ENCODE measurements at places on chromosomes 7 and 10.
A peak's percentile ranks its signal among the peaks of the same experiment; 100 is the strongest.

DNA sequence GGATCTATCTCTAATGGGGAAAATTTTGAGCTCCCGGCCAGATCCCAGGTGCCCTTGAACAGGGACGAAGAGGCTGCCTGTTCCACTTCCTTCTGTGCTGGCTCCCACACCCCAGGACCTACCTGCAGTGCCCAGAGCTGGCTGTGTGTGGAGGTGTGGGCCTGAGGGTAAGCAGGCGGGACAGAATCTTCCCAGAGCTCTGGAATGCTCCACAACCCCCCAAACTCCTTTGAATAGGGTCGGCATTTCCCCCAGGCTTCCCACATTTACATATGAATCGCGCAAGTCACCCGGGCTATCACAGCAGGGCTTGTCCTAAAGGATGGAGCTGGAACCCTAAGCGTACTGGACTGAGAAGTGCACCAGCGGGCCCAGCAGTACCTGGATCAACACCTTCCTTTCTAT, 95.9 kb downstream of the DNMBP start:
- DNase-seq, result no peak

DNA sequence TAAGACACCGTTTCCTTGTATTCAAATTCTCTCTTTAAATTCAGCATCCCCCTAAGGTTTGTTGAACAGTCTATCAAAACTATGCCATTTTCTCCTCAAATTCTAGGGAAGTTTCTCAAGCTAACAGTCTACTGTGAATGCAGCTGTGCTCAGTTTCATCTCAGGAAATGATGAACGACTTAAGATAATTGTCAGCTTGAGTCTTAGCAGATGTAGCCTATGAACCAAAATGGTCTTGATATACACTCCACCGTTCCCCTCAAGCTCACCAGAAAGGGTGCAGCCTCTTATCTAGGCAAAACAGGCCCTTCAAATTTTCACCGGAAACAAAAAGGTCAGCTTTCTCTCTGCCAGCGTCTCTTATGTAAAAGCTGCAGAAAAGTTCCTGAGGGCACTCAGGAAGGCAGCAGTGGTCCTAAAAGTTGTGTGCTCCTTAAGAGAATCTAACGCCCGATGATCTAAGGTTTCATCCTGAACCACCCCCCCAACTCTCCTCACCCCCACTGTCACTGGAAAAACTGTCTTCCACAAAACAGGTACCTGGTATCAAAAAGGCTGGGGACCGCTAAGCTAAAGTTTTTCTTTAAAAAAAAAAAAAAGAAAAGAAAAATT, 2.1 kb downstream of the DNAJC9 start:
- DNase-seq, result no peak

DNA sequence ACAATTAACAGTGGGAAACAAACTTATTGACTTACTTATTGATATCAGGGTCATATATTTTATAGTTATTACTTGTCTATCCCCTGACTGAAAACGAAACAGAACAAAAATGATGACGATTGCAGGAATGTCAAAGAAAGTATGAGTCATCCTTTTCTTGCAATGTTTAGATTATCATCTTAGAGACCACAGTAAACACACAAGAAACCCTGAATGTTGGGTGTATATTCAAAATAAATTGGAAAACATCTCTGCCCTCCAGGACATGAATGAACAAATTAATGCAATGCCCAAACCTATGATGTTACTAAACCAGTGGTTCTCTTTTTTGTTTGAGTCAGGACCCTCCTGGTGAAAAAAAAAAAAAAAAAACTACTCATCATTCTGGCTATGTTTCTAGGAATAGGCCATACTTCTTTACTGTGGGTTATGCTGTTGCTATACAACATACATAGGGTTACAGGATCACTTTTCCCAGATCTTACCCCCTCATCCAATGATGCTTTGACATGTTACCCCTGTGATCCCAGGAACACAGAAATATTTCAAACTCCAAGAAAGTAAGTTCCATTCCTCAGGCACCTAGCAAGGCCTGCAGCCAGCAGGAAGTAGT, 623.4 kb upstream of the IGFBP3 start:
- no peak for DNase-seq

GRCh38 chr10:78165617-78166016, 132.0 kb downstream of the RPS24 start:
- no peak for DNase-seq

GRCh38 chr10:13672548-13672947, 85.8 kb downstream of the PRPF18 start:
- DNase-seq, result no peak

- DNase-seq, result no peak
Measured at GRCh38 chr7:152085131-152085530, 59.7 kb downstream of the GALNT11 start.

DNA sequence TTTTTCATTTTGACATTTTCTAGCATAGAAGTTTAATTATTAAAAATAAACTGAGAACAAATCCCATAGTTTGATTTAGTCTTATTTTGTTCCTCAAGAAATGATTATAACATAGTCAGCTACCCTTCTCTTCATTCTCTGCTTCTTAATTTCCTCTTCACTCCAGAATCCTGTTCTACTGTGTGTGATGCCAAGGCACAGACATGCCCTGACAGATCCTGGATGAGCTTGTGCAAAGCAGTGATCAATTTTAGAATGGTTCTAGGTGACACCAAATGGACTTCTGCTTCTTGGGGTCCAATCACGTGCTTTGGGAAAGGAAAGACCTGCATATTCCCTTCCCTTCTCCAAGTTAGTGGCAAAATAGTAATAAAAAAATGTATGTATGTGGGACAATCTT, 665.6 kb downstream of the MAGI2 start:
- DNase-seq, result no peak

- DNase-seq, result no peak
Measured at GRCh38 chr7:20030417-20030816, 186.8 kb downstream of the MACC1 start.

- no peak for DNase-seq
Measured at GRCh38 chr7:151792636-151793035, 84.3 kb downstream of the PRKAG2 start.

DNA sequence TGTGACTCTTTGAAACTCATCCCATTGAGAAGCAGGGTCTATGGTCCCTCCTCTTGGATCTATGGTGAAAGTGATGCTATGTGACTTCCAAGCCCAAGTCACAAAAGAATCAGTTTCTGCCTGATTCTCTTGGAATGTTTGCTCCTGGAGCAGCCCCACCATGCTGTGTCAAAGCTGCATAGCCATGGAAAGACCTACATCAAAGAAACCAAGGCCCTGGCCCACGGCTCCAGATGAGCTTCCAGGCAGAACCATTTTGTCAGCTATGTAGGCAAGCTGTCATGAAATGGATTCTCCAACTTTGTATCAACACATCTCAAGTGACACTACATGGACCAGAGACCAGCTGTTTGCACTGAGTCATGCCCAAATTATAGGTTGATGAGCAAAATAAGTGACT, 77.0 kb downstream of the AASS start:
- DNase-seq, result no peak

- DNase-seq, result no peak
Measured at GRCh38 chr10:6778992-6779701, 199.1 kb upstream of the PRKCQ start.

- DNase-seq, result peak; percentile 11
Measured at GRCh38 chr10:124231168-124232155, 138.1 kb upstream of the CHST15 start.

GRCh38 chr7:83519240-83519639, 129.7 kb downstream of the SEMA3E start:
- no peak for DNase-seq
